ENCODE measurements at places on chromosomes 1 and 21. TPM values are rescaled to one million over a fixed set of nuclear protein-coding genes. Genes with fewer than 3 reads are reported as not detected.

The HTR6 gene
- not detected for total RNA-seq

The HPCA gene
- not detected for total RNA-seq

The MYBPH gene
- not detected for total RNA-seq

The SLC35F3 gene
- not detected for total RNA-seq

The GPATCH3 gene
- total RNA-seq = 7.5 TPM

The PGLYRP4 gene
- not detected for total RNA-seq

The ZBTB17 gene
- total RNA-seq = 33.0 TPM

The LHX8 gene
- total RNA-seq = not detected

The DISP3 gene
- total RNA-seq = not detected

The WNT3A gene
- total RNA-seq = not detected

The ZNF593 gene
- 22.2 TPM for total RNA-seq

The LIPI gene
- not detected for total RNA-seq

The MMEL1 gene
- total RNA-seq = not detected

The WDR26 gene
- 78.3 TPM for total RNA-seq

The FAAH gene
- 9.9 TPM for total RNA-seq

The DMBX1 gene
- not detected for total RNA-seq

The TMEM50A gene
- 106 TPM for total RNA-seq

The CD1B gene
- not detected for total RNA-seq

The PRRX1 gene
- 29.8 TPM for total RNA-seq

The ZMYND12 gene
- total RNA-seq = 0.23 TPM

The RPE65 gene
- not detected for total RNA-seq

The CRYZL1 gene
- total RNA-seq = 30.8 TPM

The TMPRSS15 gene
- not detected for total RNA-seq

The CD1C gene
- 0.69 TPM for total RNA-seq

The LRRC71 gene
- total RNA-seq = not detected

The NUF2 gene
- 0.52 TPM for total RNA-seq

The TMEM269 gene
- not detected for total RNA-seq

The PTPN22 gene
- total RNA-seq = 0.84 TPM

The IL12RB2 gene
- not detected for total RNA-seq

The EVI5 gene
- 32.3 TPM for total RNA-seq

The SH2D1B gene
- not detected for total RNA-seq

The HNRNPCL1 gene
- total RNA-seq = not detected

The NBPF10 gene
- 1.3 TPM for total RNA-seq

The RSBN1 gene
- 15.8 TPM for total RNA-seq

The LAMB3 gene
- 0.17 TPM for total RNA-seq

The ALX3 gene
- total RNA-seq = not detected

The RIMS3 gene
- total RNA-seq = 5.5 TPM

The RCSD1 gene
- total RNA-seq = 18.7 TPM

The TMEM200B gene
- 44.8 TPM for total RNA-seq

The OR2M7 gene
- total RNA-seq = not detected

The CYP4Z1 gene
- total RNA-seq = 2.8 TPM

The C1QA gene
- 145 TPM for total RNA-seq

The GBP6 gene
- total RNA-seq = not detected
